ENCODE measurements at places on chromosomes 5 and 9. TPM values are rescaled to one million over a fixed set of nuclear protein-coding genes. Genes with fewer than 3 reads are reported as not detected.

- H3K4me3 ChIP-seq: no peak overlapping the region
- no peaks in the 10 kb centered on the region for H3K4me1 ChIP-seq
- H3K27me3 ChIP-seq: peaks cover 6% of the 10 kb centered on the region
- H3K27ac ChIP-seq: no peak overlapping the region
- no peaks in the 10 kb centered on the region for H3K36me3 ChIP-seq
Measured at GRCh38 chr9:123290764-123291163, 22.4 kb upstream of the STRBP start.

UBTD2 gene
- total RNA-seq: 41.4 TPM

SLC36A3 gene
- total RNA-seq: not detected

S100Z gene
- total RNA-seq: not detected

CCL27 gene
- total RNA-seq: not detected

Measured in GM23248 (cell line).